Hematopoietic multipotent progenitor cell treated with erythropoietin and hydrocortisone succinate and interleukin-3 and kit ligand, for 15 days (in vitro differentiated cells): ENCODE measurements at places on chromosomes 7 and 10.

GRCh38 chr10:27225642-27226257 lies 14.8 kb downstream of the ACBD5 start:
- DNase-seq: no peak

DNA sequence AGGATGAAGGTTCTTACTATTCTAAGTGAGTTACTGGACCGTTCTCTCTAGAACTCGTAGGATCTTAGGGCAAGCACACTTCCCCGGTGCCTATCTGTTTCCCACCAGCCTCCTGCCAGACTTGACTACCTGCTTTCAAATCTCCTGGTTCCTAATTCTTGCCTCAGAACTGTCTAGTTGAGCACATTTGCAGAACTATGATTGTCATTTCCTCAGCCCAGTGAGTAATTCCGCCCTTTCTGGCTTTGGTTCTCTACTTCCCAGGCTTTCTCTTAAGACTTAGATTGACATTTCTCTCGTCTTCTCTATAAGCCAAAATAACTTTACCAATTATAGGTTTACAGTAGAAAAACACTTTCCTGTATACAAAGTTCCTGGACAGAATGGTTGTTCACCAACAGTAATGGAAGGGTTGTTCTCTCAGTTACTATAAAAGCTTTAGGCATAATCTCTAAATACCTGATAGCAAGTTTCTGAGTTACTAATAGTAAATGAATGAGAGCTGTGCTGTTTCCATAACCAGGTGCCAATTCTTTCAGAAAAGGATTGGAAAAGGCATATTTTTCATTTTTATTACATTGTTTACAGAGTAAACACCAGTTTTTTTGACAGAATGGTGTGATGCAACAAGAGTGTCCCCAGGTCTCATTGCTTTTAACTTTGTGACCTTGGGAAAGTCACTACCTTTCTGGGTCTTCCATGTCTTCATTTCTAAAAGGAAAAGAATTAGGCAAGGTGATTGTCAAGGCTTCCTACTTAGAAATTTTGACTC lies 41.1 kb downstream of the PLEKHA8 start:
- no peak for DNase-seq

GRCh38 chr10:36880898-36881297 lies 244.5 kb upstream of the ANKRD30A start:
- no peak for DNase-seq

DNA sequence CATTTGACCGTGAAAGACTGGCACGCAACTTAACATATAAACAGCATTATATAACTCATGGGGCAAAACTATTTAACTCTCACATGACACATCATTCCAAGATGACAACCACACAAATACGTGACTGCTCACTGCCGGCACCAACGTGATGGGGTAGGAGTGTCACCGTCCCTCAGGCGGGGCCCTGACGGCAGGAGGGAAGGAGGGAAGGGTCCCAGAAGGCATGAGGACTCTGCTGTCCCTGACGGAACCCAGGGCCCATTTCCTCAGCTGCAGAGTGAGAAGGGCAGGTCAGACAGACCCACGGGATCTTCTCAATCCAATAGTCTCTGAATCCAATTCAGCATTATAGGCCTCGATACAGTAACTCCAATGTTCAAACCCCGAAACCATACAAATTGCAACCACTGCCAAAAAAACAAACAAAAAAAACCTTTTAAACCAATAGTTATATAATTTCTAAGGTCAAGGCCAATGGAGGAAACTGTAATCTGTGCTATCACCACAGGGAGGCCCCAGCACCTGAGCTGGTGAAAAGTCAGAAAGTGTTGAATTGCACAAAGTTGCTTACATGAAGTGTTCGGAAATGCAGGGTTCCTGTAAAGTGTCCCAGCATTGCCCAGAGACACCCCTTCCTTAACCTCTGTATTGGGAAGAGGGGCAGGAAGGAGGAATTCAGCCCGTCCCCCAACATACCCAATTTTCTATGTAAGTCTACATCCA lies 137.4 kb downstream of the TNS3 start:
- peak; percentile 19 for DNase-seq

DNA sequence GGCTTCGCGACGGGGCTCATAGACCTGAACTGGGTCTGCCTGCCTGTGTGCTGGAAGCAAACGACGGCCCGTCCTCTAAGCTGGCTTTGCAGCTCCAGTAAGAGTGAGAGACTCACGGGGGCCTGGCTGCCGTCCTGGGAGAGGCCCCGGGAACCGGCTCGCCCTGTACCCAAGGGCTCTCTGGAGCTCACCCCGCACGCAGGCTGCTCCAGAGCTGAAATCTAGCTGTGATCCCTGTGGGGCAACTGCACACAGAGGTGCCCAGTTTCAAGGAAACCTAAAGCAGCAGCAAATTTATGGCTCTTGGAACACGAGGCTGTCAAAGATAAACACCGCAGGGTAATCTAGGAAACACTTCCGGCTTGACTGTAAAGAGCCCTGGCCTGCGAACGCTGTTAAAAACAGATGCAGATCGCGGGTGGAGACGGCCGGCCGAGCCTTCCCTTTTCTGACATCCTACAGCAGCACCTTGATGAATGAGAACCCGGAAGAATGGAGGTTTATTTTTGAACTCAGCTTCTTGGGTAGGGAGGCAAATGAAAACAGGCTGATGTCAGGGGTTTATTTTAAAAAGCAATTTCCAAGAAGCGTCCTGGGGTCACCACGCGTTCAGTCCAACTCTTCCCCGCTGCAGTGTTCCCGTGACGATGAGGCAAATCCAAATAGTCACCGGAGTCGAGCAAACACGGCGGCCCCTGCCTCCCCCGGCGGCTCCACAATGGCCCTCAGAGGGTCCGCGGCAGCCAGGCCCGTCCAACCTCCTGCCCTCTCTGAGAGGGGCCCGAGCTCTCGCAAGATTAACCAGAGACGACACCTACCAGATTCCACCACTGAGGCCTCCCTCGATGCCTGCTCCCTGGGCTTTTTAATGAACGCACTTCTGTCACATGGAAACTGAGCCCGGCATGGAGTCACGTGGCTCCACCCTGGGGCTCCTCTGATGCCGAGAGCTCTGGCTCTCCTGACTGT lies 29.6 kb downstream of the AMZ1 start:
- peak; percentile 74 for DNase-seq

DNA sequence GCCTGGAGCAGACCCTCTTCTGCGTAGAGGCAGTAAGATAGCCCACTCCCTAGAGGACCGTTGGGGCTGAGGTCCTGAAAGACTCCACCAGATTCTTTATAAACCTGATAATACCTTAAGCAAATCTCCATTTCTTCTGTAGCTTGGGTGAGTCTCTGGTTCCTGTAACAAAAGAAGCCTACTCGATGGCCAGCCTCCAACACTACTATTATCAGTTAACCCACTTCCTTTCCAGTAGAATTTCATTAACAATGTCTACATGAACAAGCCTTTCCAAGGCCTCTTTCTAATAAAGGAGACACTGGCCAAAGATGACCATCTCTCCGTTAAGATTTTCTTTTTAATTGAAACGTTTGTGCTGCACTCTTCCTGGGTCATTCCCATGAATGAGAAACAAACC lies 201.7 kb upstream of the KCTD7 start:
- no peak for DNase-seq

- DNase-seq: no peak
These were observed 167.9 kb downstream of the NEURL1 start for GRCh38 chr10:103661198-103661950.

DNA sequence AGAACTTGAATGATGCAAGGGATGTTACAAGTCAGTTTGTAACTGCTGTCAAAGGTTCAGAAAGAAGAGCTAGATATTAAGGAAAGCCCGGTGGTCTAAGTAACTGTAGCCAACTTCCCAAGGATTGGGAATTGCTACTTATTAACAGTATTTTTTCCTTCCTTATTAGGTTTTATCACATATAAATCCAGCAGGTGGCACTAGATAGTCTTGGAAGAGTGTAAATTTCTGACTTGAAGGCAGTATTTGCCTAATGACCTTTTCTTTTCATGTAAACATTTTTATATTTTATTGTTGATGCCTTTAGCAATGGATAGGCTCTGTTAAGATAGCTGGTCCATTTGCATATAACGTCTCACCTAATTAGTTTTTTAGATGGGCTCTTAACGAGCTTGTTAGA lies 51.2 kb downstream of the ANLN start:
- DNase-seq: peak; percentile 16

DNA sequence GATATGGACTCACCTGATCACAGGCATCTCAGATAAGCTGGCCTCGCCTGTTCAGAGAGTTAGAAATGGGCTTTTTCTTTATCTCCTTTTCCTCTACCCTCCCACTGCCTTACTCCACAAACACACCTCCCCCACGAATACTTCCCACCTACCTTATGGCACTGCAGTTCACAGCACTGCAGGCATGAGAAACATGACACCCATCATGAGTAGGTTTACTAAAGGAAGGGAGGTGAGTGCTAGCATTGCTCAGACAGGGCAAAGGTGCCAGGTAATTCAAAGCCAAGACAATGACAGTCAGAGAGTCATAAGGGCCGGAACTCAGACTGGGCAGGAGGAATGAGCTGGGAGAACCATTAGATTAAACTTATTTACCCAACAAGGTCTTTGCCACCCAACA lies 220.6 kb downstream of the FAM107B start:
- DNase-seq: no peak

DNA sequence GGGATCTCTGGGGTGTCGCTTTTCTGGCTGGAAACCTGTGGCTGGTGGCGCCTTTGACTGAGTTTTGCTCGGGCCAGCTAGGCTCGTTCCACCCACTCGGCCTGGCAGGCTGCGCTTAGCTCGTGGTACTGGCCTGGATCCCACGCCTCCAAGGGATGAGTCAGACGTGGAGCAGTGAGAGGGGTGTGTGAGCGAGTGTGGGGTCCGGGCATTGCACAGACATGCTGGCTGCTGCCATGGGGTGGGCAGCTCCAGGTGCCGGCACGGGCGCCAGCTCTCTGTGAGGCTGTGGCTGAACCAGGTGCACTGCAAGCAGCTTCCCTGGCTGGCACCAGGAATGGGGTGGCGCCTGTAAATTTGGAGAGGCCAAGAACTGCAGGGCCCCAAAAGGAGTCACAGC lies 63.1 kb upstream of the CACNA2D1 start:
- no peak for DNase-seq
